ENCODE measurements at places on chromosomes 7 and 10.

DNA sequence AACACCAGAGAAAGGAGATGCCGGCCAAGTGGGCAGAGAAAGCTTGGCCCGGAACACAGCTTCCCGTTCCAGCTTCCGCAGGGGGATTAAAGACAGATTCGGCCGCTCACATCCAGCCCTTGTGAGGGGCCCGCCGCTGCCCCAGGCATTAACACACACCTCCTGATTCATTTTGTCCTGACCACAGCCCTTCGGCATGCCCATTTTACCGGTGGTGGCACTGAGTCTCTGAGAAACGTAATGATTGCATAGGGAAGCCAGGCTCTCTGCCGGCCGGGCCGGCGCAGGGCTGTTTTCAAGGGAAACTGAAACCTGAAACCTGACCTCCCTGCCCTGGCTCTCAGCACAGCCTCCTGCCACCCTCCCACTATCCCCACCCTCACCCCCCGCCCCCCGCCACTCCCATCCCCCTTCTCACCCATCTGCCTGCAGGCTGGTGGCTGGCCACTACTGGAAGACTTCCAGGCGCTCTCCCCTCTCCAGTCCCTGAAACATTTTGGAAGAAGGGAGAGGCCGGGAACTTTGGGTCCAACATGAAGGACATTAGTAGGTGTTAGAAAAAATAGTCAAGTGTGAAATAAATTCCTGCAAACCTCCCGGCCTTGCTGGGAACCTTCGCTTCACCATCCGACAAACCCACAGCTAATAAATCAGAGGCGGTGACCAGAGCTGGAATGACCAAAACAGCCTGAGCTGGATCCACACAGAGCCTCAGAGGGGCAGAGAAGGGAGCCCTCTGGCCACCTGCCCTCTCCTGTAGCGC, 83.5 kb upstream of the CUX1 start:
- DNase-seq: no peak

DNA sequence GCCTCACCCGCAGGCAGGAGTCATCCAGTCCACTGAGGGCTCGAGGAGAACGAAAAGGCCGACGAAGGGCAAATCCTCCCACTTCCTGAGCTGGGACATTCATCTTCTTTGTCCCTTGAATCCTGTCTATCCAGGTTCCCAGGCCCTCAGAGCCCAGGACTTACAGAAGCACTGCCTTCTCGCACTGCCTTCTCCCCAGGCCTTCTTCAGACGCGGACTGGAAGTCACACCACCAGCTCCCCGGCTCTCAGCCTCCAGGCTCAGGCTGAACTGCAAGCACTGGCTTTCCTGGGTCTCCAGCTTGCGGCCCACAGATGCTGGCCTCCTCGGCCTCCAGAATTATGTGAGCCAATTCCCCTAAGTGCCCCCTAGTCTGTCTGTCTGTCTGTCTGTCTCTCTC, 6.4 kb upstream of the MMP21 start:
- no peak for DNase-seq

DNA sequence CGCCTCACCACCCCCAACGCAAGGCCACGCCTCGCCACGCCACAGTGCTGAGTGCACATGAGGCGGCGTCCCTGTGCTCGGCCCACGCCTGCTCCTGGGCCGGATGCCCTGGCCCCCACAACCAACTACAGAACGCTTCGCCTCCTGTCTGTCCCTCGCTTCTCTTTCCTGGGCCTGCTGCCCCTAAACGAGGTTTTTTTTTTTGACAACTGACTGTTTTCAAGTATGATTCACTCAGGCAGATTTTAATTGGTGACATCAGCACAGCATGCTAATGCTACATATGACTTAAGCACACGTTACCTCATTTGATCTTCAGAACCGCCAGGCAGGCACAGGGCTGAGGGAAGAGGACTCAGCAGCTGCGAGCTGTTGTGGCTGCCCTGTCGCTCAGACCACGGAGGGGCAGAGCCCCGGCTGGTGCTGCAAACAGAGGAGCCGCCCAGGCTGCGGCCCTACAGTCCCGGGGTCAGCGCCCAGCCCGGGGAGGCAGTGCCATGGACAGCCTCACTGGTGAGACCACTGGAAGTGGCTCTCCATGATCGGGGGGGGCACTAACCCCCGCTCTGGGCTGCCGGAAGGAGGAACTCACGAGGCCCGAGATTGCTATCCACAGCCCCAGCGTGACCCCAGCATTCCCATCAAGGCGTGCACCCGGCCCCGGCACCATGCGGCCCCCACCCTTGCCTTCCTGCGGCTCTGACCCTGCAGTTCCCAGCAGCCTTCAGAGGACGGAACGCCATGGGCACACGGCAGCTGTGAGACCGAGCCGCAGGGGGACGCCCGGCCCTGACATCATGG, 212.8 kb downstream of the MAD1L1 start:
- DNase-seq: peak; percentile 91

- DNase-seq: no peak
Measured at GRCh38 chr10:103616705-103617601, 123.4 kb downstream of the NEURL1 start.

DNA sequence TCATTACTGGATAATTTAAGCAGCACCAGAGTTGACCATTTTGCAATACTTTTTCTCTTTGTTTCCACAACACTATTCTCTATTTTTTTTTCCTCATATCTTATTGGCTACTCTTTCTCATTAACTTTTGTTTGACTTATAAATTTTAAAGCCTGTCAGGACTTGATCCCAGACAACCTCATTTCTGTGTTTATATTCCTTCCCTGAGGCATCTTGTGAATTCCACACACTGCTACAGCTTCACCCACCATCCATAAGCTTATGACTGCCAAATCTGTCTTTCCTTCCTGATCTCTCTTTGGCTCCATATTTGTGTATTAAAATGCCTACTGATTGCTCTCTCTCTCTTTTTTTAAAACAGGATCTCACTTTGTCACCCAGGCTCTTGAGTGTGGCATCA, 124.6 kb upstream of the MBL2 start:
- DNase-seq: no peak

GRCh38 chr10:19904202-19904661, 88.0 kb downstream of the PLXDC2 start:
- no peak for DNase-seq

DNA sequence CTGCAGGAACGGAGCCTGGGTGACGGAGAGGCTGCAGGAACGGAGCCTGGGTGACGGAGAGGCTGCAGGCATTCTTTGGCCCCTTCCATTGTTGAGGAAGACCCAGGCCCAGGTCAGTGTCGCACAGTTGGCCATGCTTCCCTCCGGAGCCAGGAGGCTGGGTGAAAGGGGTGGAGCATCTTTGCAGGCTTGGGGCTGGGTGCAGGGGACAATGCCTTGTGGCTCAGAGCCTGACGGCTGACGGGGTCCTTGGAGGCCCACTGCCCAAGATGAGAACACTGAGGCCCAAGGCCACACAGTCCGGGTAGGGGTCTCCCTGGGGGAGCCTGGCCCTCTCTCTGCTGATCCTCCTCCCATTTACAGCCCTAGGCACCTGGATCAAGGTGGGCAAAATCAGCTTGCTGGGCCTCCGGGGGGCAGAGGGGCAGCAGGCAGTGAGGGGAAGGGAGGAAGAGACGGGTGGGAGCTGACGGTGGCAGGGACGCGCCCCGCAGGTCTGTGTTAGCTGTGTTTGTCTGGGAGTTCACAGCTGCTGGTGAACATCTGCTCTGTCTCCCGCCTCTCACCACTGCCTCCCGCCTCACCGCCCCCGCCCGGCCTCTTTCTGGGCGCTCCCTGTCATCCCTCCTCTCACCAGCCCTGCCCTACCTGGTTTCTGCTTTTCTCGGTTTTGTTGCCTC, 30.6 kb upstream of the PCBD1 start:
- DNase-seq: no peak

- peak; percentile 55 for DNase-seq
Measured at GRCh38 chr7:5693529-5693928, 87.9 kb downstream of the RNF216 start.

GRCh38 chr10:27794157-27794556, 48.5 kb upstream of the MKX start:
- no peak for DNase-seq

- no peak for DNase-seq
Measured at GRCh38 chr10:87734987-87735827, 75.5 kb downstream of the PAPSS2 start.

GRCh38 chr10:1870491-1870890, 133.2 kb upstream of the ADARB2 start:
- DNase-seq: no peak

DNA sequence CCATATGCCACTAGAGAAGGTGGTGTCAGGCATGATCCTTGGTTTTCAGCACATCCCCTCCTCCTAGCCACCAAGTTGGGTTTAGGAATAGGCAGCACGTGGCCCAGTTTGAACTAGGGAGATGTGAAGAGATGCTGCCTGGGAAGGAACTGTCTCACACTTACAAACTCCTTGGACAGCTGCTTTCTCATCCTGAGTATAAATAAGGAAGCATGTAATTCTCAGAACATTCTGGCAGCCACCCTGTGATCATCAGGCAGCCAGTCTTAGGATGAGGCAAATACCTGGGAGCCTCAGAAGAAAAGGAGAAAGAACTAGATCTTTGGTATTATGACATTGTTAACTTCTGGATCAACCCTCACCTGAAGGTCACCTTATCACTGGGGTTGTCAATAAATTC, 21.3 kb upstream of the XPNPEP1 start:
- no peak for DNase-seq

- DNase-seq: no peak
Measured at GRCh38 chr7:154598396-154598795, 404.5 kb downstream of the PAXIP1 start.

All from HL-60 (cell line).